DMS 273 treated with DMSO at 0.1 percent for 48 hours (cell line): ENCODE measurements at places on chromosomes 7 and 10.

- DNase-seq: peak; percentile 36
Observed at GRCh38 chr7:157017603-157018327, 7.3 kb upstream of the MNX1 start.

DNA sequence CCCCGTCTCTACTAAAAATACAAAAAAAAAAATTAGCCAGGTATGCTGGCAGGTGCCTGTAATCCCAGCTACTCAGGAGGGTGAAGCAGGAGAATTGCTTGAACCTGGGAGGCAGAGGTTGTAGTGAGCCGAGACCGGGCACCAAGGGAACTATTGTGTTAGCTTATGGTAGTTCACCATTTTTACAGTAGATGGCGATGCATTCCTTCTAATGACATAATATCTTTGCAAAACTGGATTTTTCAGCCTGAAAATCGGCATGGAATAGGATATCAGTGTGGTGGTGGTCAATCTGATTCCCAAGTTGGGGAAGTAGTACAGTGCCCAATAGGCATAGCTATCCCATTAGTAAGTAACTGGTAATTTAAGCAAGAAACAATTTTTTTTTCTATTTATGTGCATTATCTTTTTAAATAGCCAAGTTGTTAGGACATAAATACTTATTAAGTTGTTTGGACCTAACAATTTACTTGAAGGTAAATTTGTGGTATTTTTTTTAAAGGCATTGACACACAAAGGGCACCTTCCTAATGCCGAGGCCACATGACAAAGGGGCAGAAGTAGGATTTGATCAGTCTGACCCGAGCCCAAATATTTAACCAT is 17.6 kb upstream of the IMPDH1 start:
- peak; percentile 49 for DNase-seq

GRCh38 chr10:62655337-62655994 is 149.1 kb upstream of the ADO start:
- DNase-seq: no peak

DNA sequence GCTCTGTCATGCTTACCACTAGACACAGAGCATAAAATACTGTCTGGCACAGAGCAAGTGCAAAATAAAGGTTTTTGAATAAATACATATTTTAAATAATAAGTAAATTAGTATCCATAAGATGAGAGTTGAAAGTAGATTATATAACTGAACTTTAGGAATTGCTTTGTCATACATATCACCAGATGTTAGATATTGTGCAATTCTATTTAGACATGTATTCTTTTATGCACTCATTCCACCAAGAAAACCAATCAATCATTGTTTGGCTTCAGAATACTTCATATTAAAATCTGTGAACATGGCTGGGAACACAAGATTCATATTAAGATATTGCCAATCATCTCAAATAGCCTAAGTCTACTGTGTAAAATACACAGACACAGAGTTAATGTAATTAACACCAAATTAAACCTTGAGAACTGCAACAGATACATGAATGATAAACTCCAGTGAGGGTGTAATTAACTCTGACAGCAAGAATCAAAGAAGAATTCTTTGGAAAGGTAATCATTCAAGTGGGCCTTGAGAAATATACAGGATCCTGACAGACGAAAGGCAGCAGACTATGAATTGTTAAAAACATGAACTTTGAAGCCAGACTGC is 201.0 kb upstream of the PTN start:
- no peak for DNase-seq

- no peak for DNase-seq
Observed at GRCh38 chr7:78594156-78594555, 795.6 kb downstream of the PHTF2 start.

DNA sequence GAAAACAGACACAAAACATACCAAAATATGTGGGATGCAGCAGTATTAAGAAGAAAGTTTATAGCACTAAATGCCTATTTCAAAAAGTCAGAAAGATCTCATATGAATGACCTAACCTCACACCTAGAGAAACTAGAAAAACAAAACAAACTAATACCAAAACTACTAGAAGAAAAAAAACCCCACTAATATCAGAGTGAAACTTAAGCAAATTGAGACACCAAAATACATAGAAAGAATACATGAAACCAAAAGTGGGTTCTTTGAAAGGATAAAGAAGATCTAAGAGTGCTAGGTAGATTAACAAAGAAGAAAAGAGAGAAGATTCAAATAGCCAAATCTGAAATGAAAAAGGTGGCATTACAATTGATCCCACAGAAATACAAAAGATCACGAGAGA is 494.1 kb downstream of the SH2D4B start:
- DNase-seq: no peak

GRCh38 chr10:129909531-129910256 is 54.4 kb downstream of the EBF3 start:
- no peak for DNase-seq

- no peak for DNase-seq
Observed at GRCh38 chr7:152435384-152436110, at the start of gene KMT2C. KMT2C (minus strand) TSS chr7:152436003; CDS start chr7:152435786, 217 bp downstream.

DNA sequence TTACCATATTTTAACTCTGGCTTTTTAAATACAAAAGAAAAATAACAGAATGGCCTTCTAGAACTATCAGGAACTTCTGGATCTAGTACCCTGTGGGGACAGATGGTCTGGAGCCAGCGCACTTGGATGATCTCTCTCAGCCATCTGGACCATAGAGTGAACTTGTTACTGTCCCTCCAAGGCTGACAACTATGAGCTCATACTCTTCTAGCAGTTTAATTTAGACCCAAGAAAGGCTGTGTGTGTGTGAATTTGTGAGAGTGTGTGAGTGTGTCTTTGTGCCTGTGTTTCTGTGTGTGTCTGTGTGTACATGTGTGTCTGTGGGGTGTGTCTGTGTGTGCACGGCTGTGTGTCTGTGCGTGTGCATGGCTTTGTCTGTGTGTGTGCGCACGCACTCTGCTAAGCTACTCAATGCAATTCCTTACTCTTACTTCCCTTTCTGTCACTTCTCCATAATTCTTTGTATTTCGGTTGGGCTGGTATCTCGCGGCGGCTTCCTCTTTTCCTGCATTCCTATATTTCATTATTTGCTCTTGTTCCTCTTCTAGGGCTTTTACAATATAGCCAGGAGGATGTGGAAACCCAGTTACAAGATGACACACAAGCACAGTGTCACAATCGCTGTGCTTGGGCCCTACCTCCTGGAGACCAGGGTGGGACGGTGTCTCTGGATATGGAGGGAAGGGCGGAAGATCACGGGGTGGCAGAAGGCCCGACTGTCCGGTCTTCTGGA is 51.9 kb downstream of the IKZF1 start:
- peak; percentile 33 for DNase-seq

DNA sequence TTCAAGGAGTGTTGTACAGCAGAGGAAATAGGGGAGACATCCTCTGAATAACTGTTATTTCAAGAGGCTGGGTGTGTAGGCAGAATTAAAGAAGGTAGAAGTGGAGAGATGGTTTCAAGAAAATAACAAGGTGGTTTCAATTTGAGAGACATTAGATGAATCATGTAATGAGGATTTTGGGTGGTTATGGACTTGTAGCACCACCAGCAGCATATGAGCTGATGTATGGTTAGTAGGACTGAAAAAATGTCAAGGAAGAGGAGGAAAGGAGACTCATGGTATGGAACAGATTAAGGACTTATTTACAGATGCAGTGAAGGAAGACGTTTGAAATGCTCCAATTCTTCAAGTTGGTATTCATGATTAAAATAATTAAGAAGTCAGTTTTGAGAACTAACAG is 166.2 kb downstream of the EXOC4 start:
- no peak for DNase-seq

- no peak for DNase-seq
Observed at GRCh38 chr7:2099048-2099957, 133.4 kb downstream of the MAD1L1 start.

DNA sequence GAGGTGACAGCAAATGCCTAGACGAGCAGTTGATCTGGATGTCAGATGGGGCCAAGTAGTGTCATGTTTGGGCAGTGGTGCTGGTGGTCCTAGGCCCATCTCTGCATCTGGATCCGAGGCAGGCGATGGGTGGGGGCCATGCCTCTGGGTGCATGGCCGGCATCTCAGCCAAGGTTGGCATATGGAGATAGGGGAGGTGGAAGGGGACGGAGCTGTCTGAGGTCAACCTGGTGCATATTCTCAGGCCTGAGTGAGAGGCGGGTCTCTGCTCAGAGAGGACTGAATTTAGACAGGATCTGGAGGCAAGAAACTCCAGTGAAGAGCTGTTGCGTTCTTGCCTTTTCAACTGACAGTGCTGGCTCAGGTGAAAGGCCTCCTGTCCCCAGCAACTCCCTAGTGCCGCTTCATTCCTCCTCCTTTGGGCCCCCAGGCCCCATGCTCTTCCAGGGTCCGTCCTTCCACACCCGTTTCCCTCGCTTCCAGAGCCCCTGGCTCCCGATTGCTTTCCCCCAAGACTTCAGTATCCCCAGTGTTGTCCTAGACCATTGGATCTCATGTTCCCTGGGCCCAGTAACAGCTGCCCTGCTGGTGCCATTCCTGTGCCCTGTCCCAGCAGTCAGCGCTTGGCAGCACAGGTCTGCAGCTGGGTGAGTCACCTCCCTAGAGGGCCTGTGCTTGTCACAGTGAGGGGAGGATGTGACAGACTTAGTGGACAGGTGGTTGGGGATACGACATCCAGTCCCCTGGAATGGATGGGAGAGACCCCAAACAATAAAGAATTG is 32.6 kb downstream of the GBX1 start:
- no peak for DNase-seq

DNA sequence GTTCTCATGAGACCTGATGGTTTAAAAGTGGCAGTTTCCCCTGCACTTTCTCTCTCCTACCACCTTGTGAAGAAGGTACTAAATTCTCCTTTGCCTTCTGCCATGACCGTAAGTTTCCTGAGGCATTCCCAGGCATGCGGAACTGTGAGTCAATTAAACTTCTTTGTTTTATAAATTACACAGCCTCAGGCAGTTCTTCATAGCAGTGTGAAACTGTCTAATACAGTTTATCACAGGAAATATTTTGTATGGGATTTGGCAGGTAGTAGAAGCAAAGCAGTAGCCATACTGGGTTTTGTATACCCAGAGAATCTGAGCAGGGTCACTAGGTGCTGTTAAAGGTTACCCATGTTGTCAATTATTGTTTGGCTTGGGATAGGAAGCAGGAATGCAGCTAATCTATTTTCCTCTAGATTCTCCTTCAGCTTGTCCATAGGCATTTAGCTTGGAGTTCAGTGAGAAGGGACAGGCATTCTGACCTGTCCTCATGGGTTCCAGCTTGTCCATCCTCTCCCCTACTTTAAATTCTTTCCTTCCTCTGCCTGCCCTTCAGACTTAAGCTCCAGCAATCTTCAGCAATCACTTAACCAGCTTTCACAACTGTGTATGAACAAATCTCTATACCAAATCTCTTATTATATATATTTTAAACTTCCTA is 186.7 kb downstream of the PCLO start:
- no peak for DNase-seq

- peak; percentile 17 for DNase-seq
Observed at GRCh38 chr7:97064972-97065587, 40.4 kb upstream of the DLX5 start.

GRCh38 chr7:65902306-65902705 is 29.4 kb downstream of the VKORC1L1 start:
- no peak for DNase-seq

DNA sequence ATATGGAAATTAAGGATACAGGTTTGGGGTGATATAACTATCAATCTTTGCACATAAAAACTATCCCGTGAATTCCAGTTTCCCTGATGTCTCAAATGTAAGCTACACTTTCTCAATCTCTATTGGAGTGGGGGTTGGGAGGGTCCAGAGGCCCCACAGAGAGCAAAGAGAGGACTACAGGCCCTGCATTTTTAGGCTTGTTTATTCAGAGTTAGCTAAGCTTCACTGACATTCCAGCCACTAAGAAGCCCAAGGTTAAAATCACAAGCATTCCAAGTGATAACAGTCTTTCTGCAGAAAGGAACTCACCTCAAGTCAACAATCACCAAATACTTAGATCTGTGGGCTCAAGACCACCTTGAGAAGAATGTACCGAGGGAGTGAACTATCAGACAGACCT is 31.6 kb upstream of the LAMB1 start:
- no peak for DNase-seq

DNA sequence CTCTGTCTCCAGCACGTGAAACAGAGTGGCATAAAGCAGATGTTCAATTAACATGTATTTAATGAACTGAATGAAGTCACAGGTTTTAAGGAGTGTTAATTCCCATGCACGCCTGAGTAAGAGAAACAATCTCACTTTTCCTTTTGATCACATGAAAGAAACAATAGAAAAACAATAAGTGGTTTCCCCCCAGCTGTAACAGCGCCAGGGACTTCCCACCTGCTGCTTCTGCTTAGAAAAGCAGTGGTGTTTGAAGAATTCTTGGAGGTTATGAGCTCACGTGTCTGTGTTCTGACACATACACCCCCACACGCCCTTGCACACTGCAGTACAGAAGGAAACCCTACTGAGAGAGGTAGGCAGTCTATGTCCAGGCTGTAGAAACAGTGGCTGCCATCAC is 51.3 kb upstream of the FRMD4A start:
- DNase-seq: no peak

GRCh38 chr7:19984231-19984632 is 210.8 kb upstream of the TMEM196 start:
- DNase-seq: no peak

GRCh38 chr7:103063895-103064294 is 10.7 kb downstream of the FBXL13 start:
- DNase-seq: no peak

DNA sequence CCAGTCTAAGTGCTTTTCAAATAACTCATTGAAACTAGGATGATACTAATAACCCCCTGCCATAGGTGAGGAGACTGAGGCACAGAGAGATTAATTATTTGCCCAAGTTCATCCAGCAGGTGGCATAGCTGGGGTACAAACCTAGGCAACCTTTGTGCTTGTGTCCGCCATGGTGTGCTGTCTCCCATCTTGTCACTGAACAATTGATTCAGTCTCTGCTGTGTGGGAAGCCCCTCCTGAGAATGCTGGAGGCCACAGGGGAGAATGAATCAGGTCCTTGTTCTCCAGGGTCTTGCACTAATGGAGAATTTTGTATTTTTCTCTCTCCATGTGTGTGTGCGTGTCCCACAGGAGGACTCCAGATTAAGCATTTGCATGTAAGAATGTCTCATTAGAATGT is 15.8 kb upstream of the TMEM236 start:
- no peak for DNase-seq

DNA sequence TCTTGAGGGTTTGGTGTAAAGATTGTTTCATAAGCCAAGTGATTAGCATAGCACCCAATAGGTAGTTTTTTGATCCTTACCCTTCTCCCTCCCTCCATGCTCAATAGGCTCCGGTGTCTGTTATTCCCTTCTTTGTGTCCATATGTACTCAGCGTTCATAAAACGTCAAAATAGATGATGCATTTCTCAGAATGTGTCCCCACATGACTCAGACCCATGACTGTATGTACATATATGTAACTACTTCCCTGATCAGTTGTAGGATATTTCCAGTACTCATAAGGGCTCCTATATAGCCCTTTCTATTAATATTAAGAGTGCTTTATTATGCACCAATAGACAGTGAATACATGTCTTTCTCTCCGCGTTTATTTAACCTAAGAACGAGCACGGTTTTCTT is 466.9 kb downstream of the KIF20B start:
- DNase-seq: no peak

DNA sequence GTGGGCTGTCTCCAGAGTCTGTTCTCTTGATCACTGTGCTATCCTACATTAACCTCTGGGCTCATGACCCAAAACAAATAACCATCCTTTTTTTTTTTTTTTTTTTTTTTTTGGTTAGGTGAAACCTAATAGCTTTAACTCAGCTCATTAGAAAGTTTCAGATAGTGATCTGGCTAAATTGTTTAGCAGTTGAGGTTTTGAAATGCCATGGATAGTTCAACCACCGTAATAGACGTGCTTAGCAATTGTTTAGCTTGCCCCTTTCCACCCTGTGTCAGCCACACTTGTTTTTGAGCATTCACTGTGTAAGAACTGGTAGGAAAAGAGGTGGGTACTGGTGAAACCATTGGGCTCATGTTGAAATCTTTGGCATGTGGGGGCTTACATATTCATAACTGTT is 3.8 kb downstream of the PLCE1 start:
- no peak for DNase-seq
